ENCODE measurements at places on chromosomes 7 and 10.

GRCh38 chr10:97566336-97566996, 6.1 kb upstream of the ANKRD2 start:
- DNase-seq = no peak

GRCh38 chr7:107924841-107925504, 34.0 kb downstream of the DLD start:
- peak; percentile 71 for DNase-seq

DNA sequence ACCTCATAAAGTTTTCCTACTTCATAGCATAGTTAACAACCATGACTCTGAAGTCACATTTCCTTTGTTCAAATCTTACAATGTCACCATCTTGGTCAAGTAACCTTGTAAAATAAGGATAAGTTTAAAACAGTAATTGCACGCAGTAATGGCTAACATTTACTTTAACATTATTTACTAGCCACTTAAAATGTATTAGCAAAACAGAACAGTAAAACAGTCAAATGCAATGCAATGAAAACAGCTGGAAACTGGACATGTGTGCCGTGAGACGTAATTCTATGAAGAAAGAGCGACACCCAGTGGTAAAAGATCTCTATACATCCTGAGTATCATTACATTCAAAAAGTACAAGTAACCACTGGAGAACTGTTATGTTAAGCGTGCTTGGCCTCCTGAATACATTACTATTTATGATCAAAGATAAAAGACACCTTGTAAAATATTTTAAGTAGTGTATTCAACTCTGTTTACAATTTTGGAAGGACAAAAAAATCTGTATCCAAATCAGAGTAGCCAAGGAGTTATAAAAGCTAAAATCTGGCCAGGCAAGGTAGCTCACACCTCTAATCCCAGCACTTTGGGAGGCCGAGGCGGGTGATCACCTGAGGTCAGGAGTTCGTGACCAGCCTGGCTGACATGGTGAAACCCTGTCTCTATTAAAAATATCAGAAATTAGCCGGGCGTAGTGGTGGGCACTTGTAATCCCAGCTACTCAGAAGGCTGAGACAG, 27.2 kb downstream of the ATE1 start:
- peak; percentile 53 for DNase-seq

DNA sequence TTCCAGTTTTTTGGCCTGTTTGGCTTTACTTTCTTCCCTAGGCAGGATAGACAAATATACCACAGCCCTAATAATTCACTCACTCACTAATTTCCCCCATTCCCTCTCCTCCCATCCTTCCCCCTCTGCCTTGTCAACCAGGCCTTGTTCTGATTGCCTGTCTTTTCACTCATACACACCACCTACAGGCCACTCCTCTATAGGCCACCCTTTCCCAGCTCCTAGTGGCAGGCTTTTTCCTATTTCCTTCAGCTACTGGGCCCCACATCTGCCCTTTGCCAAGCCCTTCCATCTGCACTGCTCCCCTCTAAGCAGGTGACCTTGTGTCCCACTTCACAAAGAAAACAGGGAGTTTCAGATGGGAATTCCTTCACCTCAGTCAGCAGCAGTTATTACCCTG, 59.8 kb upstream of the MSRB2 start:
- DNase-seq = no peak

- no peak for DNase-seq
These were observed 107.7 kb downstream of the SLC16A9 start for GRCh38 chr10:59601985-59602384.

DNA sequence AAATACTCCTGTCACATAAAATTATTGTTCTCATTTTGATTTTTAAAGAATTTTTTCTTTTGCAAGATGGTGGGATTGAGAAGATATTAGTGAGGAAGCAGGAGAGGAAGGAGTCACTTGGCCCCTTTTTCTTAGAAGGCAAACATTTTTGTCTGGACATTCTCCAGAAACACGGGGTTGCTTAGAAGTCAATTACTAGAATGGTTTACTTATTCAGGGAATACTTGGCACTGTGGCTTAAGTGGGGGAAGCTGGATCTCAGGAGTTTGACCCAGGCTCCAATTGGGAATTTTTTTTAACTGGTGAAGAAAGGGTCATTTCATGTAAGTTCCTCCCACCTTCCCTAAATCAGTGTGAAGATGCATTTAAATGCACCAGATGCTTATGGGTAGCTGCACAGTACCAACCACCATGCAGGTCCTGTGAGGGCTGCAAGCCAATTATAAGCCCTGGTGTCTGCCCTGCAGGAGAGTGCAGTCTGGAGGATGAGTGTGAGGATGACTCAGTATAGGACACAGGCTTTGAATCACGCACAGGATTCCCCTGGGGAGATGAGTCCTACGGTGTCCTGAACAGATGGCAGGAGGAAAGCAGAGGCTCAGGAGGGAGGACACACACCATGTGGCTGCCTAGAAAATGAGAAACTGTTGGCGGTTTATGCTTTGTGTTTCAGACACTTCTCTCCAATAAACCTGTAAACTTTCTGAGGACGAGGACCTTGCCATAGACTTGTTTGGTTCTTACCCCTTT, 299.1 kb downstream of the PLXNA4 start:
- no peak for DNase-seq

DNA sequence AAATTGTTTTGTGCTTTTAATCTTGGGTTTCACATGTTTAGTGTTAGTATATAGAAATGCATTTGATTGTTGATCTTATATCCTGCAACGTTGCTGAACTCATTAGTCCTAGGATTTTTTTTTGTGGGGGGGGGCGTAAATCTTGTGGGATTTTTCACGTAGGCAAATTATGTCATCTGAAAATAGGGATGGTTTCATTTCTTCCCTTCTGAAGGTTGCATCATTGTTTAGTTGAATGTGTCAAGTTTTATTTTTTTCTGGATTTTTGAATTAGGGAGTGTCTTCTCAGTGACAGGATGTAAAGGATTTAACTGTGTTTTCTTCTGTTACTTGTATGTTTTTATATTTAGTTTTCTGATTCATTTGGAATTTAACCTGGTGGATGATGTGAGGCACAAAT, 26.7 kb downstream of the MKLN1 start:
- DNase-seq = peak; percentile 42

DNA sequence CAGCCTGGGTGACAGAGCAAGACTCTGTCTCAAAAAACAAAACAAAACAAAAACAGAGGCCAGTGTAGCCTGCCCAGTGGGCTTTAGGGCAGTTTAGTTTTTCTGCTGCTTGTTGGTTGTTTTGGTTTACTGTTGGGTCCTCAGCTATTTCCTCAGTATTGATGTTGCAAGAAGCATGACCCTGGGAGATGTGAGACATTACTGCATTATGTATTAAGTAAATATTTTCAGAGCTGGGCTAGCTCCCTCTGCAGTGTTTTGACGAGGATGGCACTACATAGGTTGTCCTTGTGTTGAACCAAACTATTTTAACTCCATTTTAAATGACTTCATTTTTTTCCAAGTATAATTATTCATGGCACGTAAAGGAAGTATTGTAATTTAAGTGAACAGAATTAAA, 4.8 kb downstream of the AKAP9 start:
- DNase-seq = peak; percentile 38

GRCh38 chr7:64618785-64619456, 47.0 kb upstream of the ZNF107 start:
- DNase-seq = peak; percentile 60

- DNase-seq = no peak
These were observed 42.6 kb upstream of the INHBA start for GRCh38 chr7:41745451-41745850.

- DNase-seq = no peak
These were observed 49.3 kb downstream of the TPK1 start for GRCh38 chr7:144786522-144786921.

DNA sequence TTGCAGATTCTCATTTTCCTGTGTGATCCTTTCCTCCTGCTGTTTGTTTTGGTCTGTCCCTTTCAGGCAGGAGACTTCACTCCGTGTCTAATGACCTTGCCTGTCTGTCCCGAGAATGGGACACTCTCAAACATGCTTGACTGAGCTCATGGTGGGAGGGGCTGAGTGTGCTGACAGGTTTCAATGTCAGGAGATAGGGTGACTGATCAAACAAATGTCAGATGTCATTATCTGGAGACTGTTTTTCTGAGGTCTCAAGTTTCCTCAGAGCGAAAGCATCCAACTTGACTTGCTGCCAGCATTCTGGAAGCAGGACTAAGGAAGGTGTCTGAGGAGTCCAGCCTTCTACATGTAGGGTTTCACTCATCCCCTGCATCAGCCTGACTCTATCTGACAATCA, 228.8 kb upstream of the KIAA1217 start:
- no peak for DNase-seq

Measured in MV-4-11 (cell line).